Uterine smooth muscle cell (primary cell): ENCODE measurements at places on chromosomes 7 and 10. TPM values are rescaled to one million over a fixed set of nuclear protein-coding genes. Genes with fewer than 3 reads are reported as not detected.

Gene TSC22D4
- 23.0 and 23.6 TPM in 2 replicates for total RNA-seq

Gene PGAM2
- 0.33 and 0.37 TPM in 2 replicates for total RNA-seq

Gene SPDYE8
- total RNA-seq: not detected in 2 replicates

Gene TDRD1
- 0.44 and 0.62 TPM in 2 replicates for total RNA-seq

Gene ADIRF
- total RNA-seq: 36.3 and 73.0 TPM in 2 replicates

Gene C10orf53
- total RNA-seq: under 0.01 TPM in 1 of 2 replicates, not detected in the other
